Kidney glomerular epithelial cell (primary cell): ENCODE measurements at places on chromosomes 6 and 20.
A peak's percentile ranks its signal among the peaks of the same experiment; 100 is the strongest.

- DNase-seq: no peak
Measured at GRCh38 chr6:157488058-157488457, 107.1 kb downstream of the ZDHHC14 start.

DNA sequence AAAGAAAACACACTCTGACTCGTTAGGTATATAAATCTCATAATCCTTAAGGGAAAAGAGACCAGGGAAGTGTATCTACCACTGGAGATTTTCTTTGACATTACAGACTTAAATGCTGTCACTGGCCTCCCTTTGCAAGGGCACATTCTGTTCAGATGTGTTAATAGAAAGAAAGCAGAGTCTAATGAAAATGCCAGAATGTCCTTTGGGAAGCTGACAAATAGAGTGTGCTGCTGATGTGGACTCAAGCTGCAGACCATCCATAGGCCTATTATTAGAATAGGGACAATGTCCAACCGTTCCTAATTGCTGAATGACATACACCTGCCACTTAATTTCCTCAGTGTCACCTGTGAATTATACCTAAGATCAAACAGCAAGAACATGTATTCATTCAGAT lies 41.2 kb downstream of the SLC35D3 start:
- DNase-seq: no peak

DNA sequence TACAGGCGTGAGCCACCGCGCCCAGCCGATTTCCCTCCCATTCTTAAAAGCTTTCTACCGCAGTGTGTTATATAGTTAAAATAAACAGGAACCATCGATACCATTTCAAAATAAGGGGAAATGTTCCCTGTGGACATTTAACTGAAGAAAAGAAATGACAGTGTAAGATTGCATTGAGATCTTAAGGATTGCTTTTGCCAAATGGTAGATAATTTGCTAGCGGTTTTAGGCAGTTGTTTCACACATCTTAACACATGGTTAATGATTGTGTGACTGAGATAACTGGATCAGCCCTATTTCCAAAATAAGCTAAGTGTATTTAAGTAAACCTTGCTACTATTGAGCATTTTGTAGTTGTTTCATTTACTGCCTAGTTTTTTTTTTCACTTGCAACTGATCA lies 15.6 kb downstream of the STX16 start:
- DNase-seq: no peak

DNA sequence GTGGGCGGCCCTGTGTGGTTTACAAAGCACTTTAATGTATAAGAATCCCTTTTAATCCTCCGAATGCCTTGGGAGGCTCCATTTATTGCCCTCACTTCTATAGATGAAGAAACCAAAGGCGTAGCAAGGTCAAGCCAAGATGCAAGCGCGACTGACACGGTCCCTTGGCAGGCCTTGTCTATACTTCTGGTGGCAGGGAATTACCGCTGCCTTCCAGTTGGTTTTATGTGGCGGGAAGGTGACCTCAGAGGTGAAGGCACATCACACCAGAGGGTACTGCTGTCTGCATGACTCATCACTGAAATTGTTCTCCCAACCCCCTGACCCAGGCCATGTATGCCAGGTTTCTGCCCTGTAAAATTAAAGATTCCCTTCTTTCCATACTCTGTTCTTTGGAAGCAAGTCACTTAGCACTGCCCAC lies 36.1 kb upstream of the NAA20 start:
- DNase-seq: no peak

DNA sequence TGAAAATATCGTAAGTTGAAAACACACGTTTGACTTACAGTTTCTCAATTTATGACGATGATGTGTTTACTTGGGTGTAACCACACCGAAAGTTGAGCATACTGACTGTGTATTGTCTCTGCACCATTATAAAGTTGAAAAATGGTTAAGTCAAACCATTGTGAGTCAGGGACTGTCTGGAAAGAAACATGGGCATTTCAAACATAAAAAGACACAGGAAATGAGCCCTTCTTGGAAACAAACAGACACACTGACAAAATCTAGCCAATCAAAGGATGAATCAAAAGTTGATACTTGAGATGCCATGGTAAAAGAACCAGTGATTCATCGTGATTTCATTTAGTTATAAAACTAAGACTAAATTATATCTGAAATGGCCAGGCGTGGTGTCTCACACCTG lies 5.3 kb downstream of the POPDC3 start:
- DNase-seq: no peak

DNA sequence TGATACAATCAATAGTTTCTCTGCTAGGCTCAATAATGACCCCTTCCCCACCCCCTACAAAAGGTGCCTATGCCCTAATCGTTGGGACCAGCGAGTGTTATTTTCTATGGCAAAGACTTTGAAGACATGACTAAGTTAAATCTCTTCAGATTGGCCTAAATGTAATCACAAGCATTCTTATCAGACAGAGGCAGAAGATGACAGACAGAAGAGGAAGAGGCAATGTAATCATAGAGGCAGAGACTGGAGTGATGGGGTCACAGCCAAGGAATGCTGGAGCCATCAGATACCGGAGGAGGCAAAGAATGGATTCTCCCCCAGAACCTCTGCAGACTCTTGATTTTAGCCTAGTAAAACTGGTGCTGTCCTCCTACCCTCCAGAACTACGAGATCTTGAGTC lies 159.3 kb downstream of the EDN1 start:
- DNase-seq: no peak

DNA sequence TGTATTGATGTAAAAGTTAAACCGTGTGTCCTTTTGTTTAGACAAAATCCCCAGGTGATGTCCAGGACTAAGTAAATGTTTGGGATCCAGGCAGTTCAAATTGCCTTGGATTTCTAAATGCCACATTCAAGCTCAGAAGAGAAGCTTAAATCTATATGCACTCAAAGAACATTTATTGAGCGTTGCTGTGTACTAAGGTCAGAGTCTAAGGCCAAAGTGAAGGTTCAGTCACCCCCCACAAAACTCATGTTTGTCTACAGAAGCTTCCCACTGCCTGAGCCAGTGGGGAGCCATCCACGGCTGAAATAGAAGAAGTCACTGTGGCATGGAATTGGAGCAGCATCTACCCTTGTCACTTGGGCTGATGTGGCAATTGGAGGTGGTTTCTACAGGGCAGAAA lies 70.7 kb upstream of the INSM1 start:
- no peak for DNase-seq

GRCh38 chr6:144066741-144067484 lies 28.5 kb downstream of the SF3B5 start:
- no peak for DNase-seq

GRCh38 chr6:53673162-53673727 lies 7.7 kb upstream of the KLHL31 start:
- peak; percentile 66 for DNase-seq

GRCh38 chr6:81890846-81891245 lies 138.4 kb upstream of the TENT5A start:
- no peak for DNase-seq

- DNase-seq: peak; percentile 75
Measured at GRCh38 chr20:22805219-22805618, 220.8 kb upstream of the FOXA2 start.

DNA sequence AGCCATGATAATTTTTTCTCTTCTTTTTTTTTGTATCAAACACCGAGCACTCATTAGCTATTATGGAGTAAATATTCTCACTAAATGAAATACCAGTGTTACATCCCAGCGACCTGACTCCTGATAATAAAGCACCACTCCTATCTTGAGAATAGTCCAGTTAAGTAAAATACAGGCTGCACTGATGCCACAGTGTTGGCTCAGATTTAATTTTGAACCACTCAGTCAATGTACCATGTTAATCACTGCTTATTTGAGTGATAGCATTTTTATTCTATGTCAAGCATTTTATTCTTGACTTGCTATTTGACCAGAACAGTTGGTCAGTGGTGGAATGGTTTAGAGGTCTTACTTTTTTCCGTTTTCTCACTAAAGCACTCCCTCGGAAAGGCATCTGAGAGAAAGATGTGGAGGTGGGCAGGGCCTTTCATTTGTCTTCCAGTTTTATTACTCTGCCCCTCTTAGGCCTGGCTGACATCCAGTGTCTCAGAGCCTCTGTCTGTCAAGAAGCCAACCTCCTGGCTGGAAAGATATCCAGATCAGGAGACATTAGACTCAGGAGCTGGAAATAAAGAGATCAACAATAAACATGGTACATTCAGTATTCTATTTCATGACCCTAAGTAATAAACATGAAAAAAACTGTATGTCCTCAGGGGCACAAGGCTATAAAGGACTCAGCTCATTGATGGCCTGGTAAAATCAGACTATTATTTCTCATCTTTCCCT lies 457.8 kb downstream of the EPM2A start:
- DNase-seq: no peak

DNA sequence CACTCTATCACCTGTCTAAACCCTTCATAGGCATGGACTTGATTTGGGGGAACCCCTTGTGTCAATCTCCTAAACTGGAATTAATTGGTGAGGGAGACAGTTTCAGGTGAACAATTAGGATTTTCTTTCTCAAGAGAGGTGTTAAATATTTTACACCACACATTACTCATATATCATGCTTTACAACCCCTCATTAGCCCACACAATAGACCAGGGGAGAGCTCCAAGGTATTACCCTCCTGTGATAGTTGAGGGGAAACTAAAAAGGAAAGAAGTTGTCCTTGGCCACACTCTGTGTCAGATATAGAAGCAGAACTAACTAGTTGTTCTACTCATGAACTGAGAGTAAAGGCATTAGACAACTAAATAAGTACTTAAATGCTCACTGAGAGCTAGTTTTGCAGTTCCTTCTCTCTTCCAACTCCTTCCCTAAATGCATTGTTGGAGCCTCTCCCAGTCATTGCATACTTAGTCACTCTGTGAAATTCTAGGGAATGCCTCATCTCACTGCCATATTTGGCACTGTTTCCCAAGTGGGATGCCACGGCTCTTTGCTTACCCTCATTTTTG lies 183.7 kb upstream of the CEP162 start:
- peak; percentile 4 for DNase-seq

- no peak for DNase-seq
Measured at GRCh38 chr6:166286839-166287271, 21.3 kb downstream of the PRR18 start.

- DNase-seq: peak; percentile 53
Measured at GRCh38 chr6:143842461-143842901, 657 bp upstream of the LTV1 start.

- peak; percentile 25 for DNase-seq
Measured at GRCh38 chr6:71190809-71191208, 97.8 kb upstream of the OGFRL1 start.

DNA sequence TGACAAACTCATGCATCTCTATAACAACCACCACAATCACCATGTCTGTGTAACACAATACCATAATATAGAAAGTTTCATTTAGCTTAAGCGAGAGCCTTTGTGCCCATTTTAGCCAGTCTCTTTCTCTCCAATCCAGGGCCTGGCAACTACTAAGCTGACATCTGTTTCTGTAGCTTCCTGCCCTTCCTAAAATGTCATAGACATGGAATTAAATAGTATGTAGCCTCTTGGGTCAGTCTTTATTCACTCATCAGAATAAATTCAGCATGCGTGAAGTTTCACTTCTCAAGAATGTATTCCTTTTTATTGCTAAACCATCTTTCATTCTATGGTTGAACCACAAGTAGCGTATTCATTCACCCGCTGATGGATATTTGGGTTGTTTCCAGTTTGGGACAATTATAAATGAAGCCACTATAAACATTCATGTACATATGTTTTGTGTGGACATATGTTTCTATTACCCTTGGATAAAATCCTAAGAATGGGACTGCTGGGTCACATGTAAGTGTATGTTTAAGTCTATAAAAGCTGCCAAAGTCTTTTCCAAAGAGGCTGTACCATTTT lies 1.7 kb upstream of the TREM2 start:
- DNase-seq: no peak

- no peak for DNase-seq
Measured at GRCh38 chr6:106534004-106534403, 95.3 kb downstream of the RTN4IP1 start.

DNA sequence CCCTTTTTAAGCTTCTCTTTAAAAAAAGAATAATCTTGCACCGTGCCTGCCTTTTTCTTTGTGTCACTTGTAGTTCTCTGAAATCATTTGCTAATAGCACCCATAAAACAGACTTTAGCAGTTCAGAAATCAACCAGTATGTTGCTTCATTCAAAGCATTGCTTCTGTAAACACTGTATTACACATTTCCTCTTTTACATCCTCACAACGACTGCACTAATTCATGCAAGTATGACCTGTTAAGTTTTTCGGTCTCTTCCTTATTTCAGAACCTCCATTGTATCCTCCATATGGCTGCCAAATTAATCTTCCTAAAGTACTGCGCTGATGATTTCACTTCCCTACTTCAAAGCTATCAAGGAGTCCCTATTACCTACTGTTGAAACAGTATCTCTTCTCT lies 142.9 kb upstream of the RNF217 start:
- no peak for DNase-seq
